ENCODE measurements at places on chromosomes 13 and 19.

- no peak for DNase-seq
These were observed 409.3 kb downstream of the DIAPH3 start for GRCh38 chr13:59754411-59754810.

DNA sequence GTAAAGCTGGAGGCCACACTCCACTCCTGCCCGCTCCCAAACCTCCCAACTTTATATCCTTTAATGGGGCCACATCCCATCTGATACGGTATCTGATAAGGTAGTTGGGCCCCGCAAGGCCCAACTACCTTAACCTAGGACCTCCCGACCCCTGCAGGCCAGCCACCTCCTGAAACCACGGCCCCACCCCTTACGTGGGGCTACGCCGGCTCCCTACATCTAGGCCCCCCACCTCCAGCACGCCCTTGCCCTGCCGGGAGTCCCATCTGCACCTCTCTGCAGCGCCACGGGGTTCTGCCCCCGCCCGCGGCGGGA lies 2.2 kb downstream of the IGFLR1 start:
- DNase-seq, result no peak

GRCh38 chr13:20582026-20582425 lies 15.1 kb downstream of the IFT88 start:
- DNase-seq, result no peak

DNA sequence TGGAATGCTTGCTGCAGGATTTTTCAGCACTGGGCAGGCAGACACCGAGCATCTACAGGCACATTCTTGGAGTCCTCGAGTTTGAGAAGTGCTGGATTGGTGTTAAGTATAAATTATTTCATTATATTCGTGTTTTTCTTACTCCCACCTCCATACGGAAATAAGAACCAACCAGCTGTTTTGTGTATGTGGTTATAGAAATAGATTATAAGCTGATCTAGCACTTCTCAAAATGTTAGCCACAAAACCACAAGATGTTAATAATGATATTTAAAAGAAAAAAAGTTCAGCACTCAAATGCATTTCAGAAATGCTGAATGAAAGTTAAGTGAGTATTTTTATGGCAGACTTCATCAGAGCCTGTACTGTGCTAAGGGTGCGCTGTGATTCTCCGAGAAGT lies 24.0 kb upstream of the TEX29 start:
- no peak for DNase-seq

DNA sequence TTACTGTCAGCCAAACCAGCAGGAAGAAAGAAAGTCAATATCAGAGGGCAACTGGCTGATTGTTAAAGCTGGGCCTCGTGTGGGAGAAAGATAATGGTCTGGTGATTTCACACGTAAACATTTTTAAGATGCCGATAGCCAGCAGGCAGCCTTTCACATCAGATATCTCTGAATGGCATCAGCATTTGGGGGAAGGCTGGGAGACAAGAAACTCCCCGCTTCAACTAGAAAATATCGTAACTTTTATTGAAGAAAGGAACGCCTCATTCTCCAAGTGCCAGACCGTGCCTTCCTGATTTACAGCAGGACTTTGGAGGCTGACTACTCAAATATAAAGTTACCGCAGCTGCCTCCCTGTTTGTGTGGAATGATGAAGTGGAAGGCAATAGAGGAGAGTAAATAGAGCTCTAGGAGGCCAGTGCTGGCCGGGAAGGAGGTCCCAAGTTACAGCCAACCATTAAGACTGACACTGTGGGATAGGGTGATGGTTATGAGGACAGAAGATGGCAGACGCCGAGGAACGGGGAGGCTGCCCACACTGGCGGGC lies 284.3 kb upstream of the MAB21L1 start:
- no peak for DNase-seq

- DNase-seq, result no peak
These were observed 5.2 kb downstream of the TMEM255B start for GRCh38 chr13:113763961-113764792.
